ENCODE measurements at places on chromosomes 13 and 19.
A peak's percentile ranks its signal among the peaks of the same experiment; 100 is the strongest.

GRCh38 chr13:114296902-114297301 is 15.5 kb downstream of the UPF3A start:
- no peak for DNase-seq

- DNase-seq = peak; percentile 37
Observed at GRCh38 chr19:4523306-4524110, 5.2 kb upstream of the PLIN4 start.

- no peak for DNase-seq
Observed at GRCh38 chr19:28614634-28615545, 598.1 kb downstream of the UQCRFS1 start.

- DNase-seq = no peak
Observed at GRCh38 chr19:54335164-54335563, 3.8 kb downstream of the LILRA4 start.

- DNase-seq = no peak
Observed at GRCh38 chr13:80726868-80727267, 385.9 kb upstream of the SPRY2 start.

DNA sequence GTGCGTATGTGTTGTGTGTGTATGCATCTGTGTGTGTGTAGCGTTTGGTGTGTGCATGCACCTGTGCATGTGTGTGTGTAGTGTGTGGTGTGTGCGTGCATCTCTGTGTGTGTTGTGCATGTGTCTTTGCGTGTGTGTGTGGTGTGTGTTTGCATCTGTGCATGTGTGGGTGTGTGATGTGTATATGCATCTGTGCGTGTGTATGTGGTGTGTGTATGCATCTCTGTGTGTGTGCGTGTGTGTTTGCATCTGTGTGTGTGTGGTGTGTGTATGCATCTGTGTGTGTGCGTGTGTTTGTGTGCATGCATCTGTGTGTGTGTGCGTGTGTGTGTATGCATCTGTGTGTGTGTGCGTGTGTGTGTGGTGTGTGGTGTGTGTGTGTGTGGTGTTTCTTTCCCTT is 20.6 kb downstream of the CELF5 start:
- no peak for DNase-seq

DNA sequence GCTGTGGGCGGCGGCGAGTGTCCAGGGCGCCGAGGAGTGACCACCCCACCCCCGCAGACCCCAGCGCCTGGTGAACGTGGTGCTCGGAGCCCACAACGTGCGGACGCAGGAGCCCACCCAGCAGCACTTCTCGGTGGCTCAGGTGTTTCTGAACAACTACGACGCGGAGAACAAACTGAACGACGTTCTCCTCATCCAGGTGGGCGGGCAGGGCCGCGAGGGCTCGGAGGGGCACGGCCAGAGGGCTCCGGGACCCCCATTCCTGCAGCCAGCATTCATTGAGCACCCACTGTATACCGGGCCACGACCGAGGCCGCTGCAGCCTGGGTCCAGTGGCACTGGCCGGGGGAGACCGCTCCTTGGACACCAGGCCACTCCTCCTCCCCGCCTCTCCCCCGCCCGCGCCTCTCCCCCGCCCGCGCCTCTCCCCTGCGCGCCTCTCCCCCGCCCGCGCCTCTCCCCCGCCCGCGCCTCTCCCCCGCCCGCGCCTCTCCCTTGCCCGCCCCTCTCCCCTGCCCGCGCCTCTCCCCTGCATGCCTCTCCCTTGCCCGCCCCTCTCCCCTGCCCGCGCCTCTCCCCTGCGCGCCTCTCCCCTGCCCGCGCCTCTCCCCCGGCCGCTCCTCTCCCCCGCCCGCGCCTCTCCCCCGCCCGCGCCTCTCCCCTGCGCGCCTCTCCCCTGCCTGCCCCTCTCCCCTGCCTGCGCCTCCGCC is 3.2 kb downstream of the PRTN3 start:
- no peak for DNase-seq

- DNase-seq = no peak
Observed at GRCh38 chr19:6725513-6726231, 5.2 kb upstream of the C3 start.

- DNase-seq = no peak
Observed at GRCh38 chr13:112892426-112893206, 76.4 kb upstream of the MCF2L start.

GRCh38 chr13:26786651-26787295 is 26.2 kb upstream of the GPR12 start:
- no peak for DNase-seq

- DNase-seq = no peak
Observed at GRCh38 chr13:113855012-113855921, 8.6 kb downstream of the GAS6 start.
